A549 treated with AZD2906 at 1 μM for 4 hours (cell line): ENCODE measurements at places on chromosomes 6 and 20. TPM values are rescaled to one million over a fixed set of nuclear protein-coding genes. Genes with fewer than 3 reads are reported as not detected.

The SLC12A5 gene
- total RNA-seq, result 10.9 to 19.3 TPM (median 13.7 TPM) in 5 replicates

The RUNX2 gene
- total RNA-seq, result 1.1 to 1.5 TPM (median 1.3 TPM) in 5 replicates

The TINAG gene
- 0.20 TPM in 1 of 5 replicates, not detected in the others for total RNA-seq

The LINC00237 gene
- not detected in 5 replicates for total RNA-seq

The CLDN20 gene
- not detected in 5 replicates for total RNA-seq

The NKAPL gene
- not detected in 5 replicates for total RNA-seq

The HLA-DOA gene
- 0.05 TPM in 1 of 5 replicates, not detected in the others for total RNA-seq

The SUPT3H gene
- 3.9 to 4.7 TPM (median 4.3 TPM) in 5 replicates for total RNA-seq

The ENPP4 gene
- 0.24 to 0.35 TPM (median 0.31 TPM) in 5 replicates for total RNA-seq

The RIPPLY2 gene
- 0.33 to 0.70 TPM (median 0.38 TPM) in 5 replicates for total RNA-seq

The PAK5 gene
- total RNA-seq, result not detected in 5 replicates

The SLC13A3 gene
- 0.02 to 0.14 TPM (median 0.08 TPM) in 4 of 5 replicates, not detected in the other for total RNA-seq
